ENCODE measurements at places on chromosomes 4 and X.

DNA sequence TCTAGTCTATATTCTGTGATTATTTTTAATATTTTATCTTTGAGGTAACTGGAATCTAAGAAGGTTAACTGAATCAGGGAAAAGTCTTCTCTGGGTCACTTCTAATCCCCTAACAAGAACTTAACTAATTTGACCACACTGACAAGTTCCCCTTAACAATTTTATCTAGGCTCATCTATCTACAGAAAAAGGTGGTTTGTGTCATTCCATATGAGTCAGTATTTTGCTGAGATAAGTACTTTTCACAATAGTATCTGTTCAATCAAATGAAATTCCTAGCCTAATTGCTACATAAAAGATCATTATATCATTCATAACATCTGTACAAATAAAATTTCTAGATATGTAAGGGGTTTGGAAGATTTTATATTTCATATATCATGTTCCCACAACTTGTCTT is 45.6 kb downstream of the COL25A1 start:
- no peak for DNase-seq

GRCh38 chr4:113116414-113117357 is 67.2 kb downstream of the ANK2 start:
- peak; percentile 11 for DNase-seq

DNA sequence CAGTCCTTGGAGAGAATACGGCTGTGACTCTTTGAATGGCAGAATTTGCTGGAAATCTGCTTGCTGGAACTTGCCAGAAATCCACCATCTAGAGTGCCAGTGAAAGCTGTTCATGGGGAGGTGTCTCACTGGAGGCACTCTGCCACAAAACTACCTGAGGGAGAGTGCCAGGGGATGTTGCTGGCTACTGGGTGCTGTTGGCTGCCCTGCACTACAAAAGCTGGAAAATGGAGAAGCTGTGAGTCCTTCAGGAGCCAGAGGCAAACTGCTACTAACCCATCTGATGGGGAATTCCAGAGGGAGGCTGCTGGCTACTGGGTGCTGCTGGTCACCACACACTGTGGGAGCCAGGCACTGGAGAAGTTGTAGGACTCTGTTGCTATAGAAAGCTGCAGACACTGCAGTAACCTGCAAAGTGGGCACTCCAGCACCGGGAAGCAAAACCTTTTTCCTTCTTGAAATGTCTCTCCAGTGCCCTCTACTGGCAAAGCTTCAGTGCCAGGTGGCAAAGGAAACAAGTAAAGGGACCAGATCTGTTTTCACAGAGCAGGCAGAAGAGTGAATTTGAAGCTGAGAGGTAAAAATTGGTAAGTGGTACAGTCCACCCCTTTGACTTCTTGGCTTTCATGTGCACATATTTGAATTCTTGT is 47.8 kb upstream of the HSD17B10 start:
- DNase-seq, result peak; percentile 16

DNA sequence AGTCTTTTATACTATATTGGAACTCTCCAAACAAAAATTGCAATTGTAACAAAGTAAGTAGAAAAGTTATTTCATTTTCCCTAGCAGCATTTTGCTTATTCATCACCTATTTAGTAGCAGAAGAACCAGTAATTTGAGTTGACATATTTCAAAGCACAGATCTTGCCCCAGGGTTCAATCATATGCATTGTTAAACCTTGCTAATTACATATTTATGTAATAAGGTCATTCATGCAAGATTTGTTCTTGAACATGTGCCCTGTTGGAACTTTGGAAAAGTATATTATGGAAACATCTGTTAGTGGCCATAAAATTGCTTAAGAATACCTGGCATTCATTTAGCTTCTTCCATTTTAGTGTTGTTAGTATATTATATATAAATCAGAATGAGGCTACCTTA is 191.7 kb downstream of the TLL1 start:
- no peak for DNase-seq

GRCh38 chr4:162681212-162681611 is 485.5 kb downstream of the NAF1 start:
- no peak for DNase-seq

GRCh38 chr4:168551945-168552695 is 55.3 kb downstream of the PALLD start:
- DNase-seq, result no peak

DNA sequence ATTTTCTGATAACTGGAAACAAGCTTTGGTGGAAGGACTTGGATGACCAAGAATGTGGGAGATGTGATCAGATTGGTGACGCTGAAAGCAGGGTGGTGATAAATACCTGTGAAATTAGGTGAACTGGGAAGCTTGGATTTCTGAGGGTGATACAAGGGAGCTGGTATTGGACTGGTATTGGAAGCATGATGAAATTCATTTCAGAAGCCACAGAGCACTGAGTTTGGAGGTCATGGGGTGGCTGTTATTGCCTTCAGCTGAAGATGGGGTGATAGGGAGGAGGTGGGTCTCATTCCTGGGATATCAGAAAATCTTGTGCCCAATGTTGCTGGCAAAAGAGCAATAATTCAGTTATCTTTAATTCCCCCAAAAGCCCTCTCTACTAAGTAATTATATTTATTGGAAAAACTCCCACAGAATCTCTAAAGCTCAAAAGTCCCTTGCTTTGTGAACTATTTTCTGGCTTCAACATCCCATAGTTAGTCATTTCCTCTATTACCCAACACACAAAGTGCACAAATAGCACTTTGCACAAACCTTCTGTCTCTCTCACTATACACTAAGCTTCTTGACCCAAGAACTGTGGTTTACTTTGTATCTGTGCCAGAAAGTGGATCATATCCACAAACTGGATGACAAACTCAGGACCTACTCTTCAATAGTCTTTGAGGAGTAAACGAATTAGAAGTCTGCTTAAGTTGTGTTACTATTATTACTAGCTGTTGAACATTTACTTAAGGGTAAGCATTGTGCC is 23.1 kb upstream of the CAMK2D start:
- no peak for DNase-seq

DNA sequence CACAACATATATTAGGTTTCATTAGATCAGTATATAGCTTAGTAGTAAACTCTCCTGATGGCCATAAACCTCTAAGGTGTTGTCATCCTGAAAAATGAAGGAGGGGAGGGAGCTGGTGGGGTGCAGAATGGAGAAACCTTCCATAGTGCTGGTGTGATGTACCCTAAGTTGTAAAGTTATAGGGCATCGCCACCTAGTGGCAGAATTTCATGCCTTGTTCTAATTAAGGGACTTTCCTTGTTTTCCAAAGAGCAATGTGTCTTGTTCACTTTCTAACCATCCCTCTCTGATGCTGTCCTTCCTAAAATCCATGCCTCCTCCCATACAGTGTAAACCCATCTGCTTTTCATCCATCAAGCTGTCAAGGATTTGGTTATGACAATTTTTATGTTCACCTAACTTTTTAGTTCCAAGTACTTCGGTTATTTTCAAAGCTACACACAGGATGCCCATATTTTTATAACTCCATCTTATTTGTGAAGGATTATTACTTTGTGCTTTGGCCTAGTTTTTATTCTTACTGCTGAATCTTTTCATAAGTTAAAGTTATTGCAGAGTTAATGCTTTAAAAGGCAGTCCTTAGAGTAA is 4.5 kb downstream of the NBDY start:
- DNase-seq, result no peak

DNA sequence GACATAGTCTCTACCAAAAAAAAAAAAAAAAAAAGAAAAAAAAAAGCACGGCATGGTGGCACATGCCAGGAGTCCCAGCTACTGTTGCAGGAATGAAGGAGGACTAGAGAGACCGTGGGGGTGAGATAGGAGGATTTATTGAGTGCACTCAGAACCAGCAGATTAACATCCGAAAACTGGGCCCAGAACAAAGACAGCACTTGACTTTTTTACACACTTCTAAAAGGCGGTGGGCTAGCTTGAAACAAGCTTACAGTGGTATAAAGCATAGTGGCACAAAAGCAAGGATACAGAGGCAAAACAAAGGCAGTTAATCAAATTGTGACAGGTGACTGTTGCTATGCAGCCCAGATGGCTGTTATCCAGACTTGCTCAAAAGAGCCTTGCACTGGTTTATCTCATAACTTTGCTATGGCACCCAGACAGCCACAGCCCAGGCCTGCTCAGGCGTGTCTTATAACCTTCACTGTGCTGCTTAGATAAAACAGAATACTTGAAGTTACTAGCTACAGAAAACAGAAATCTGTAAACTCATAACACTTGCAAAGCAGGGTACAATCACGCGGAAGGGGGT is 9.9 kb upstream of the PI4K2B start:
- DNase-seq, result no peak

DNA sequence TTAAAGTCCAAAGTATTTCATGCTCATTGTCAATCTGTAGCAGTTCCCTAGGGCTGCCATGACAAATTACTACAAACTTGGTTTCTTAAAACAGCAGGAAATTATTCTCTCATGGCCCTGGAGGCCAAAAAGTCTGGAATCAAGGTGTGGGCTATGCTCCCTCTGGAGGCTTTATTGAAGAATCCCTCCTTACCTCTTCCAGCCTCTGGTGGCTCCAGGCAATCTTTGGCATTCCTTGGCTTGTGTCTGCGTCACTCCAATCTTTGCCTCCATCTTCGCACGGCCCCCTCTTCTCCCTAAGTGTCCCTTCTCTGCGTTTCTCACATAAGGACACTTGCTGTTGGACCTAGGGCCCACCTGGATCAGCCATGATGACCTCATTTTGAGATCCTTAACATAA is 170.4 kb downstream of the SMIM20 start:
- no peak for DNase-seq

GRCh38 chr4:69489856-69490255 is 5.8 kb downstream of the UGT2B4 start:
- DNase-seq, result no peak

DNA sequence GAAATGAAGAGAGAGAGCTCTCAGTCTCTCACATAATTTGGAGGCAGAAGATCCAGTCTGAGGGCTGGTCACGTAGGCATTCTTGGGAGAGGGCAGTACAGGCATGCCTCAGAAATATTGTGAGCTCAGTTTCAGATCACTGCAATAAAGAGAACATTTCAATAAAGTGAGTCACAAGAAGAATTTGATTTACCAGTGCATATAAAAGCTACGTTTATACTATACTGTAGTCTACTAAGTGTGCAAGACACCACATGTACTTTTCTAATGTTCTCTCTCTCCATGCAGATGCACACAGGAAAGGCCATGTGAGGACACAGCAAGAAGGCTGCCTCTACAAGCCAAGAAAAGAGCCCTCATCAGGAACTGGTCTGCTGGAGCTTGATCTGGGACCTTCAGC is 583.5 kb upstream of the FAT1 start:
- DNase-seq, result no peak

GRCh38 chr4:61400439-61401038 is 200.4 kb downstream of the ADGRL3 start:
- no peak for DNase-seq

DNA sequence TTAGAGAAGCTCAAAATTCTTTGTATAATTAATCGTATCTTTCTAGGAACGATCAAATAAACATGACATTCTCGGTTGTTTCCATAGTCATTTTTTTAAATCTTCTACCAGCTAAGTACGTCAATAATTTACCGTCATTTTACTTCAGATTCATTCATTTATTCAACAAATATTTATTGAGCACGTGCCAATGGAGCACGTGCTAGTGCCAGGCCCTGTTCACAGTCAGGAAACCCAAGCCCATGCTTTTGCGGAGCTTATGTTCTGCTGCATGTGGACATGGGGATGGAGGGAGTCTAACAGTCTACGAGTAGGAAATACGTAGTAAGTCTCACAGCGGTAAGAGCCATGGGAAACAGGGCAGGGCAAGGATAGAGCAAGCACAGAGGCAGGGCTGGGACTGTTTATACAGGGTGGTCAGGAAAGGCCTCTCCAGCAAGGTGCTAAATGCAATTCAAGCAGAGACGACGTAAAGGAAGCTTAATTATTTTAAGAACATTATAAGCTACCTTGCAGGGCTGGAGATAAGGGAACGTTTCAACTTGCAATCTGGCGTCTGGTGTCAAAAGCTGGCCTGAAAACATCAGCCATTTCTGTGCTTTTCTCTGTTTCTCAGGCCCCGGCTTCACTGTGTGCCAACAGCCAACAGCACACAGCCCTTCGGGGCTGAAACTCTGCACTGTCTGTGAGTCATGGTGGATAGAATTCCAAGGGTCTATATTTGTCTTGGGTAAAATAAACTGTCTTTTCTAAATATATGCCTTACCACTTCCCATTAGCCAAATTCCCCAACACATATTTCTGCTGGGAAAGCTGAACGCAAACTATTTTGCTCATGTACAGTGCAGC is 517.1 kb upstream of the ZFP42 start:
- DNase-seq, result no peak

- no peak for DNase-seq
These were observed 118.9 kb downstream of the MXRA5 start for GRCh38 chrX:3227526-3227925.

GRCh38 chrX:78527263-78527662 is 131.9 kb downstream of the RTL3 start:
- no peak for DNase-seq

GRCh38 chr4:77501240-77501639 is 104.4 kb upstream of the CXCL13 start:
- DNase-seq, result no peak

DNA sequence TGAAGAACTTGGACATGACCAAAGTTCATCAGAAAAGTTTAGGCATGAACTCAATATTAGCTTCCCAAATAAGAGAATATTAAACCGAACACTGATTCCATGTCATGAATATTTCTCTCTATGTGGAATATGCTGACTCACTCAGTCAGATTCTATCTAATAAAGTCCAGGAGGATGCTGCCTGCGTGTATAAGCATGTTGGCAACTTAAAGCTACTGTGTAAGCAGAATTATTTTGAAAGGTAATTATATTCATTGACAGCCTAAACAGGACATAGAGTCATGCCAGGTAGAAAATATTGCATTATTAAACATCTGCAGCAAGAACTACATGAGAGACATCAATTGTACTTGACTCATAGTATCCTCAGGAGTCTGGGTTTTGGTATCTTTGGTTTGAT is 367.9 kb upstream of the SPOCK3 start:
- DNase-seq, result no peak

DNA sequence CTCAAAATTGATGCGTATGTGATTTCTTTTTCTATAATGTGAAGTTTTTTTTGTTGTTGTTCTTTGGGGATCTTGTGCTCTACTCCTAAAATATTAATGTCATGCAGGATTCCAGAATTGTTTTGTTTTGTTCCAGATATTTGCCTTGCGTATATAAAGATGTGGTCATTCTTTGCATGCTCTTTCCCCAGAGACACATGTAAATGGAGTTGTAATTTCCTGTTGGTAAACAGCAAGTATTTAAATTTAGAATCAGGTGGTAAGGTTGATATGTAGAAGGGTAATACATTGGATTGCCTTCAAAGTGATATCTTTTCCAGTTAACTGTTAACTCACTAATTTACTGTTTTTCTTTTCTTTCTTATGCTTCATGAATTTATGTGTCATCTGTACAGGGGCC is 23.1 kb upstream of the MAGED1 start:
- DNase-seq, result no peak

DNA sequence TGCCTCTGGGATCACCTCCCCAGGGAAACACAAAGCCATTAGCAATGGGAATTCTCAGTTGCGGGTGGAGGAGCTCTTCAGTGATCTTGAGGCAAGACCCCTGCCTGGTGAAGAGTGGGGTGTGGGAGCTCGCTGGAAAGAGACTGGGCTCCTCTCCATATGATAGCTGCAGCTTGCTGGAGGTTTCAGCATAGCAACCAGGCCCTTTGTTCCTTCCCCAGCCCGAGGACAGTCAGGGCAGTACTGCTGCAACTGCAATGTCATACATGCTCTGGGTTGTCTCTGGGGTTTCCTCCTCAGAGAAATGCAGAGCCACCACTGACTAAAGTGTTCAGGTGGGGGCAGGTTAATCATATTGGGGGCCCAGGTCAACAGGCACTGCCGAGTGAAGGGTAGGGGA is 81.3 kb downstream of the ARHGAP24 start:
- DNase-seq, result no peak

GRCh38 chrX:112941209-112941837 is 100.7 kb upstream of the AMOT start:
- no peak for DNase-seq

Measured in caudate nucleus (tissue), 63 donors.